ENCODE measurements at places on chromosomes 6 and 20. TPM values are rescaled to one million over a fixed set of nuclear protein-coding genes. Genes with fewer than 3 reads are reported as not detected.

- no peak for DNase-seq
Measured at GRCh38 chr20:53960579-53961272, 109.7 kb downstream of the BCAS1 start.

DNA sequence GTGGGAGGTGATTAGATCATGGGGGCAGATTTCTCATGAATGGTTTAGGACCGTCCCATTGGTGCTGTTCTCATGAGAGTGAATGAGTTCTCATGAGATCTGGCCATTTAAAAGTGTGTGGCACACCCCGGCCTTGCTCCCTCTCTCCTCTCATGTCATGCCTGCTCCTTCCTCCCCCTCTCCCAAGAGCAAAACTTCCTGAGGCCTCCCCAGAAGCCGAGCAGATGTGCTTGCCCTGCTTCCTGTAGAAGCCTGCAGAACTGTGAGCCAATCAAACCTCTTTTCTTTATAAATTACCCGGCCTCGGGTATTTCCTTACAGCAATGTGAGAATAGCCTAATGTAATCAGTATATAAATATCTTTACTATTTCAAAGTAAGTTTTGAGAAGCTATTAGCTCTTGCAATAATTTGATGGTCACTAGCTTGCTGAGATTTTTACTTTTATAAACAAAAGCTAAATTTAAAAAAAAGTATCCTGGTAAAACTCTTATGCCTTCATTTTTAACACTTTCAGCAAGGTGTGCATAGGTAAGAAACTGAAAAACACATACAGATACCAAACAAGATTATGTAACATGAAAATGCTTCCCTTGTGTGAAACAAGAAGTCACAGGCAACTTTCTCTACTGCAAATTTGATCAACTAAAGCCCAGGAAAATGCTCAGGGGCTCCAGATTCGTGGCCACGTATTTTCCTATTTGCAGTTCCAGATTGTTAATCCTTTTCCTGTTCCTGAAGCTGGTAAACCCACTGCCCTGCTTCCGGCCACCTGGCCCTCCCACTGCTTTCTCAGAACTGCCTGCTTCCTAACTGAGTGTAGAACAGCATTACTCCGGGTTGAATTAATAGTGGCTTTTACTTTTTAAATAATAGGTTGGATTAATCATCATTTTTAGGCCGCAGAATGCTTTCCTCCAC lies 395.1 kb upstream of the CNR1 start:
- DNase-seq: no peak

- no peak for DNase-seq
Measured at GRCh38 chr6:111101987-111102386, 14.7 kb downstream of the SLC16A10 start.

DNA sequence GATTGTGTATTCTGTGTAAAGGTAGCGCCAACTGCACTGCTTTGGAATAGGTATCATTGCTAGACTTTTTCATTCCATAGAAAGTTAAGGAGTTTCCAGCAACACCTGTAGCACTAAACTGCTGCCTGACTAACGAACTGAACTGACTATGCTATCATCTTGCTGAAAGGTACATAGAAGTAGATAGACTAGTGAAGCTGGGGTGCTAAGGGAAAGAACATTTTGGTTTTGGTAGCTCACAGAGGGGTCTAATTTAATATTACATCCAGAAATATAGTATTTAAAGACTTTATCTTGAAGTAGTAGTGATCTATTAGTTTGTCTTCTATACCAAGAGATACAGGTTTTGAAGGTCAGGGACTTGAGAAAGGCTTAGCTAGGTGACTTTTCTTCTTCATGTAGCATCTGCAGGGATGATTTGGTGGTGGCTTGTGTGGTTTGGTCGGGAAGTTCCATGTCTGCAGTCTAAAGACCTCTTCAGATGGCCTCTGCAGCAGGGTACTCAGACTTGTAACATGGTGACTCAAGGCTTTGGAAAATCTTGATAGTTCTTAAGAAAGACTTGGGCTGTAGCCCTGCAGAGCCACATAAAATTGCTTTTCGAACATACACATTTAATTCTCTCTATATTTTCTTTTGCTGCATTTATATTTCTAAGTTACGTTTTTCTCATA lies 10.2 kb downstream of the SENP6 start:
- no peak for DNase-seq

- peak; percentile 52 for DNase-seq
Measured at GRCh38 chr6:152815230-152815872, 64.8 kb downstream of the VIP start.

DNA sequence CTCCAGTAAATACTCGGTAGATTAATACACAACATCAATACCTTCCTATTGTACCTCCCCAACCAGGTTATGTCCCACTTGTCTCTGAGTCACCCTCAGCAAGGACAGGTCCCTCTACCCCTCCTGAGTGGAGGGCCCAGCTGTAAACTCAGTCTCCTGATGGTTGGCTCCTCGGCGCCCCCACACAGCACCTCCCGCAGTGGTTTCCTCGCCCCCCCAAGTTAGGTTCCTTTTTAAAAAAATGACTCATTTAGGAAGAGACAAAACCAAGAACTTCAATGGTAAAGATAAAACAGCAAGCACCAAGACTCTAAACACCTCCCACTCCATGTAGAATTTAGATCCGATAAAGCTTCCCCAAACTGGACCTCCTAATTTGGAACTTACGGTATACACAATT lies 83.5 kb downstream of the TRERF1 start:
- no peak for DNase-seq

DNA sequence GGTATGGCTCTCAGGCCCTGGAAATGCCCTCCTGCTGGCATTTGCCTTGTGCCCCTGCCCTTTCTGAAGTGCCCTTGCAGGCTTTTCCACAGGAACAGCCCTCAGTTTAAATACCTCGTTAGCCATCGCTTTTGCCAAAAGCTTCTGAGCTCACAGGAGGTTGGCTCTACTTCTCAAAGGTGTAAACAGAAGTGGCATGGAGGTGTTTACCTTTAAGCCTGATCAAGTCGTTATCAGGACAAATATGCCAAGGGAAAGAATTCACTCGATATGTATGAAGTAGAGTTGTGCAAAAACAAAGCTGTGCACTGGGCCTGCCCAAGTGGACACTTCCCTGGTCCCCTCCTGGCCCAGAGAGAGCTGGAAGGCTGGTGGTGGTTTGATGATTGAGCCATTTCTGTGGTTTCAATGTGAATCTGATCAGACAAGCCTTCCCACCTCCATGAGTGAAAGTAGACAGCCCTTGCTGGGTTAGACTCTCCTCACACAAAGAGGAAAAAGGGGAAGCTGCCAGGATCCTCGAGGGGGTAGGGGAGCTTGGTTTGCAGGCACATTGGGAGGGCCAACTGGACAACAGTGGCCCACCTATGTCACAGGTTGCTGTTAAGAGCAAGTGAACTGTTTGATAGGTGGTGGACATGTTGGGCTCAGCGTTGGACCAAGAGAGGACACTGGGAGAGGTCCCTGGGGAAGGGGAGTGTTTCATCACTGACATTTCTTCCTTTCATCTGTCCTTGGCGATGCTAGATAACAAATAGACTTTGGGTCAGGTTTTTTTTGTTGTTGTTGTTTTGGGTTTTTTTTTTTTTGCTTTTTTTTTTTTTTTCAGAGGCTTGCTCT lies 98.7 kb downstream of the ZDHHC14 start:
- no peak for DNase-seq

DNA sequence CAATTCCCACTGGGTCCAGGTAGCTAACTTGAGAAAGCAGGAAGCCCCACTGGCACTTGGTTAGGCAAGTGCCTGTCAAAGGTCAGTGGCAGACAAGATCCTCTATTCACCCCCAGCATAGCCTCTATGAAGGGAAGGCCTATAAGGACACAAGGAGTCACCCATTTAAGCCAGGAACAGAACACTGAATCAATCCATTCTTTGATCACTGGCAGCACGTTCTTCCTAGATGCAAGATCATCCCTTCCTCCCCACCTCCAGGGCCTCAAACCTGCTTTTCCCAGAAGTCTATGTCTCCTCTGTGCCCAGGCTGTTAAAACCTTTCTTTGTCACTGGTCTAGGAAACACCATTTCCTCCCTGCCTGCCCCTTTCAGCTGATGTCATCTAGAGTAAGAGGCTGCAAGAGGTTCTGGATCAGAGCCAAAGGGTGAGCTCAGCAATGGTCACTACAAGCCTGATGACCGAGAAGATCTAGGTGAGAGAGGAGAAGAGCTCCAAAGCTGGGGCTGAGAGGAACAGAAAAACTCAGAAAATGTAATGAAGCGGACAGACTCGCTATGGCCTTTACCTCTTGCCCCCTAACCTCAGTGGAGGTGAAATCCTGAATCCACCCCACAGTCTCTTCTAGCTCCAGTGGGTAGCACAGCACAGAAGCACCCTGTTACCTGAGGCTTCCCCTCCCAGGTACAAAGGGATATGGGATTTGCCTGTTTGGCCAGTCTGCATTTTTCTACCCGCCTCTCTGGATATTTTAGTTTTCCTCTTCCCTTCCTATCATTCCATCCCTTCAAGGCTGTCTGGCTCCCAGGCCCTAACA lies 1.8 kb downstream of the GTPBP2 start:
- DNase-seq: peak; percentile 75

- no peak for DNase-seq
Measured at GRCh38 chr20:60180986-60181385, 222.8 kb downstream of the CDH26 start.

MTG2 gene
- polyA plus RNA-seq: 42.9 TPM

SLC4A11 gene
- polyA plus RNA-seq: 1.6 TPM

PDE7B gene
- polyA plus RNA-seq: 2.2 TPM

C20orf204 gene
- polyA plus RNA-seq: 0.16 TPM
